Stimulated activated CD8-positive, alpha-beta memory T cell treated with anti-CD3 and anti-CD28 coated beads, Interleukin-15, amount 100 ng/mL, for 4 hours (primary cell): ENCODE measurements at places on chromosomes 5 and 9.

DNA sequence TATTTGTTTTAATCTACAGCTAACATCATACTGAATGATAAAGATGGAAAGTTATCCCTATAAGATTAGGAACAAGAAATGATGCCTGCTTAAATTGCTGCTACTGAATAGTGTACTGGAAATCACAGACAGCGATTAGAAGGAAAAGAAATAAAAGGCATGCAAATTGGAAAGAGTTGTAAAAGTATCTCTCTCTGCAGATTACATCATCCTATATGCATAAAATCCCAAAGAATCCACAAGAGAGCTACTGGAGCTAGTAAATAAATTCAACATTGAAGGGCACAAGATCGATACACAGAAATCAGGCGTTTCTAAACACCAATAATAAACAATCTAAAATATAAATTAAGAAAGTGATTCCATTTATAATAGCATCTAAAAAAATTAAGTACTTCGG is 75.3 kb upstream of the SIMC1 start:
- no peak for DNase-seq

DNA sequence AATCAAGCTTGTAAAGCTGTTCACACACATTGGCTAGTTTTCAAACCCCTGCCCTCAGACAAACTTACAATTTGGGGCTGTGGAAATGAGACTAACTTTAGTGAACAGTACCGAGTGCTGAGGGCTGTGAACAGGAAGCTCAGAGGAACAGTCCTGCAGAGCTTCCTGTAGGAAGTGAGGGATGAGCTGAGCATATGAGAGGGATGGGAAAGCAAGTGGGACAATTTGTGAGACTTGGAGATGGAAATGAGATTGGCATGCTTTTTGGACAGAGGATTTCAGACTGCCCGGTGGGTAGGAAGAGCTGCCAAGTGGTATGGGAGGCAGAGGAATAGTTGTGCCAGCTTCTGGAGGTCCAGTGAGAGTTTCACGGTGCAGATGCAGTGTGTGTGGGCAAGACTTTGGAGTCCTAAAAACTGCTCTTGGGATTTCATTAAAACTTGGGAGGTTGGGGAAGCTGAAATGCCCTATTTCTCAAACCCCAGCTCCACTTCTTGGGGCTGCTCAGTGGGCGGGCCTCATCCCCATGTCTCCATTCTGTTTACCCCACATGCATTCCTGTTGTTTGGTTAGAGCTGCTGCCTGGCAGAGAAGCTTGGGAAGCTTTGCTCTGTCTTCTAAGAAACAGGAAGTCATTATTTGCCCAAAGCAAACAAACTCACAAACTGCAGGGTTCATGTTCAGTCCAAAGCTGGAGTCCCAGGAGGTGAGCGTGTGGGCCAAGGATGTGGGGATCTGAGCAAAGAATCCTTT is 267.5 kb downstream of the ZSWIM6 start:
- no peak for DNase-seq

DNA sequence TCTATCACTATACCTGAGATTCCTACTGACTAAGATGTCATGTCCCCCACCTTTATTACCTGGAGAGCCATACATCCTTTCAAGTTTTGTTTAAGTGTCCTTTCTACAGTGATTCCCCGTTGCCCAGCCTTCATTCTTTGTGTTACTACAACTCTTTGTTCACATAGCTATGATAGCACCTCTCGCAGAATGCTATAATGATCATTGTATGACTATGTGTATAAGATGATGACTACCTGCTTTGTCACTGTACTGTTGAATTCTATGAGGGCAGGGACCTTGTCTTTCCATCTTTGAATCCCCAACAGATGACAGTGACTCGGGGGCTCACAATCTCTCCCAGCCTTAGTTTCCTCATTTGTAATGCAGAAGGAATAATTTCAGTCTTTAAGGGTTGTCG is 361.2 kb downstream of the NPR3 start:
- no peak for DNase-seq

DNA sequence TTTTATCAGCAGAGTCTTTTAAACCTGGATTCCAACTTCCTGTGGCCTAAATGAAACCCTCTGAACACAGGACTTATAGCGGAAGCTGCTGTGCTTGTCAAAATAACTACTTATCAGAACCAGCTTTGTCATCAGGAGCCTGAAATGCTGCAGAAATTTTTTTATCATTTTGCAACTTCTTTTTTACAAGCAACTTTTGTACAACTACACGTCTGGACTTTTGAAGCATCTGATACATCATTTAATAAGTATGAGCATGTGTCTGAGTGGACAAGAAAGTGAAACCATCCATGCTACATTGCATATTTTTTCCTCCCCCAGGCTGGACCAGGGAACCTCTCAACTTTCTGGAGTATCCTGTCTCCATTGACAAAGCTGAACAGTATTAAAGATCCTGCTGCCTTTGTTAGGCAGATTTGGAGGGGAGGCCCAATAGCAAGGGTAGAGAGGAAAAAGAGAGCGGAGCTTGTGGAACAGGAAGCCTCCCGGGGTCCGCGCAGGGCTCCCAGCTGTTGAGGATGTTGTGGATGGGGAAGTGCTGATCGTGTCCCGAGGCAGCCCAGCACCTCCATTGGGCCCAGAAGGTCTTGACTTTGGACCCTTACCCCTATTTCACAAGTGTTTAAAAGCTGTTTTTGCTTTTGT is 196.6 kb downstream of the MSX2 start:
- no peak for DNase-seq

- no peak for DNase-seq
These were observed 180.2 kb downstream of the ALDH1A1 start for GRCh38 chr9:72772661-72773060.

DNA sequence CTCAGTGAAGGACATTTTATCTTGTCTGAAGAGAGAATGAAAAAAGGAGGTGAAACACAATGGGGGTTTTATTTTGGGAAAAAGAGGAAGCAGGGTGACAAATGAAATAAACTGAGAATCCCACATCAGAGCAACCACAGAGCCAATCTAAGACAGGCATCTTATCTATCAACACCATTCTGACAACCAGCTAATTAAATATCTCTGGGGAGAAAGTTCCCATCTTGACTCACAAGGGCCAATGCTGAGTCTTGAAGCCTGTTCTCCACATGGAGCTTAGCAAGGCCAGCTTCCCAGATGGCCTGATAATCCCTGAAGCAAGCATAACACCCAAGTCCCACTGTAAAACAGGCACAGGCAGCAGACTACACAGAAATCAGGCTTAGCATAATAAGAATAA is 30.4 kb downstream of the DPYSL3 start:
- no peak for DNase-seq

DNA sequence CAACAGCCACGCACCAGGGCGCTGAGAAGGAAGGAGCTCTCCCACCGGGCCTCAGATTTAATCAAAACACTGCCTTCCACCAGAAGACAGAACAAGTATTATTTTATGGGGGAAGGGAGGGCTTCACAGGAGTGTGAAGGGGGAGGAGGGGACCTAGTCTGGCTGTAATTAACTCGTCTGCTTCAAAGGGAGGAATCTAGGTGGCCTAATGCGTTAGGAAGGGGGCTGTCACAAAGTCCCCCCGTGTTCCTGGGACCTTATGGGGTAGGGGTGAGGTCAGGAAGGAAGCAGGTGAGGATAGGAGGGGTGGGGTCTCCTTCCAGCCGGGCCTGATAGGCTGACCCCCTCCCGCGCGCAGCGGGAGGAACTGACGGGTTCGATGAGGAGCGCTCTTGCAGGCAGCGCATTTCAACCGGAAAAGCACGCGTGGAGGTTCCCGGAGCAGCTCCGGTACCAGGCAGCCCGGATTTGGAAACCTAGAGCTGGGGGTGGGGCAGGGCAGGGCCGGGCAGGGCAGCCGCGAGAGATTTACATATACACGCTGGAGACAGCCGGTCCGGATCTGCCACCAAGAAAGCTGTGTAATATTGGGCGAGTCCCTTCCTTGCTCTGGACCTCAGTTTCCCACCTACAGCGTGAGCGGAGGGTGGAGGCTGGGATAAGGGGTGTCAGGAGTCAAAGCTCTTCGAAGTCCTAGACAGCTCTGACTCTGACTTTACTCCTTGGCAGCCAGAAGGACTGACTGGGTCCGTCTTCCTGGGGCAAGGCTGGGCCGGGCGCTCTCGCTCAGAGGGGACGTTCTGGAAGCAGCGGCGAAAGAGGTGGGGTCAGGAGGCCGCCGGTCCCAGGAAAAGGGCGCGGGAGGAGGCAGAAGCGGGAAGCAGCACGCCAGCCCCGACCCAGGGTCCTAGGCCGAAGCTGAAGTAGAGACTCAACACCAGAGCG is 1.8 kb downstream of the SHB start:
- DNase-seq = no peak

- no peak for DNase-seq
These were observed 104.2 kb upstream of the RASEF start for GRCh38 chr9:83167126-83167525.

DNA sequence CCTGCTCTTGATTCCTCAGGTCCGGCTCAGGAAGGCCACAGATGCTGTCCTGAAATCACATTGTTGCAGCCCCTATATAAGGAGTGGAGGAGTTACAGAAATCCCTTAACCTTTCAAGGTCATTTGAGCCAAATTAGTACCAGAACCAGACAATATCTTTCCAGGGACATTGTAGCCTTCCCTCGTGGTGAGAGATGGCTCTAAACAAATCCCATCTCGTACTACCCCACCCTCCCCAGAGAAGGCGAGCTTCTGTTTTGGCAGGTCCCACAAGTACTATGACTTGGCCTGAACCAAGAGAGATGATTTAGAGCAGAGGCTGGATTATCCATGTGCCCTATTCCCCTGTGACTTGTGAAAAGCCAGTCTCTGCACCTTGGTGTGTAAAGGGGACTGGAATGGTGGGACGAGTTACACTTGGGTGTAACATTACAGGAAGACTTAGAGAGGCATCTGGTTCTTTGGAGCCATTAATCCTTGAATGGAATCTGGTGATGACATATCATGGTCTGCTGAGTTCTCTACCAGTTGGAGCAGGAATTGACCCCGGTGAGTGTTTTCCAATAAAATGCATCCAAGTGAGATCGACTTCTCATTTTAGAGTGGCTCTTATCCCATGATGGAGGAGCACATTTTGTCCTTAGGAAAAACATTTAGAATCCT is at the start of gene FAM240B:
Gene FAM240B, minus strand, starts transcription at position 51 of the 663 bp plus-strand sequence. CDS start 16,134 bp downstream, outside the sequence.
- DNase-seq = no peak

DNA sequence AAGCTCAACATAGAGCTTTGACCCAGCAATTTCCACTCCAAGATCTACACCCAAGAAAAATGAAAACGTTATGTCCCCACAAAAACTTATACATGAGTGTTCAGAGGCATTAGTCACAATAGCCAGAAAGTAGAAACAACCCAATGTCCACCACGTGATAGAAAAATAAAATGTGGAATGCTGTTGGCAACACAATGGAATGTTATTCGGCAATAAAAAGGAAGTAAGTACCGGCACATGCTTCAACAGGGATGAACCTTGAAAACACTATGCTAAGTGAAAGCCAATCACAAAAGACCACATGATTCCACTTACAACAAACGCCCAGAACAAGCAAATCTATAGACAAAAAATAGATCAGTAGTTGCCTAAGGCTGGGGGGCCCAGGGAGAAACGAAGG is 6.0 kb downstream of the UBQLN1 start:
- no peak for DNase-seq

DNA sequence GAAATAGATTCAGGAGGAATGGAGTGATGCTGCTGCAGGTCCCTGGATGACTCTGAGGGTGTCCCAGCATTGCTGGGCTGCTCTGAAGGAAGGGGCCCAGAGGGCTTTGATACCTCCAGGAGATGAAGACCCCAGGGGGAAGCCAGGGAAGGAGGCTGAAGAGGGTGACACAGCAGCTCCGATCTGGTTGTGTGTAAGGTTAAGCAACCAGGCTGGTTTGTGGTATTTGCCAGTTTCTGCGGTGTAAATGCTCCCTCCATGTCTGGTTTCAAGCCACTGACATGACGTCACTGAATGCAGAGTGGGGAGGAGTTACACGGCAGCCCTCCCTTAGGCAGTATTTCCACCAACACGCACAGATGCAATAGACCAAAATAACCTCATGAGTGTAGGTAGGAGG is 40.0 kb upstream of the ORM1 start:
- no peak for DNase-seq

- DNase-seq = no peak
These were observed 33.1 kb downstream of the ZCCHC9 start for GRCh38 chr5:81334304-81335061.
